Small intestine (tissue), 16 donors: ENCODE measurements at places on chromosomes 6 and 20. TPM values are rescaled to one million over a fixed set of nuclear protein-coding genes. Genes with fewer than 3 reads are reported as not detected.

- no peaks in the 10 kb centered on the region for H3K27me3 ChIP-seq
- DNase-seq, result no peak
- H3K4me3 ChIP-seq, result no peak overlapping the region
- no peaks in the 10 kb centered on the region for H3K4me1 ChIP-seq
- no peaks in the 10 kb centered on the region for H3K36me3 ChIP-seq
- no peak overlapping the region for H3K27ac ChIP-seq
Measured at GRCh38 chr6:161749576-161749975, 475.7 kb upstream of the AGPAT4 start.

GRCh38 chr6:1184318-1184717 is 127.6 kb upstream of the FOXQ1 start:
- no peaks in the 10 kb centered on the region for H3K36me3 ChIP-seq
- DNase-seq, result no peak
- no peak overlapping the region for H3K27ac ChIP-seq
- no peaks in the 10 kb centered on the region for H3K27me3 ChIP-seq
- no peaks in the 10 kb centered on the region for H3K4me1 ChIP-seq
- no peak overlapping the region for H3K4me3 ChIP-seq

- peaks cover 6% of the 10 kb centered on the region for H3K4me1 ChIP-seq
- peaks cover 14% of the 10 kb centered on the region for H3K36me3 ChIP-seq
- H3K27ac ChIP-seq, result no peak overlapping the region
- H3K27me3 ChIP-seq, result no peaks in the 10 kb centered on the region
Measured at GRCh38 chr6:30565772-30566171, 5.5 kb upstream of the ABCF1 start.

Gene RWDD2A
- polyA plus RNA-seq, result 1.7 TPM

Gene FAM209A
- polyA plus RNA-seq, result 0.32 TPM
